Lower lobe of right lung (tissue), 2 donors: ENCODE measurements at places on chromosomes 6 and 20.

GRCh38 chr6:15990179-15990578 is 138.7 kb upstream of the MYLIP start:
- no peak for DNase-seq

DNA sequence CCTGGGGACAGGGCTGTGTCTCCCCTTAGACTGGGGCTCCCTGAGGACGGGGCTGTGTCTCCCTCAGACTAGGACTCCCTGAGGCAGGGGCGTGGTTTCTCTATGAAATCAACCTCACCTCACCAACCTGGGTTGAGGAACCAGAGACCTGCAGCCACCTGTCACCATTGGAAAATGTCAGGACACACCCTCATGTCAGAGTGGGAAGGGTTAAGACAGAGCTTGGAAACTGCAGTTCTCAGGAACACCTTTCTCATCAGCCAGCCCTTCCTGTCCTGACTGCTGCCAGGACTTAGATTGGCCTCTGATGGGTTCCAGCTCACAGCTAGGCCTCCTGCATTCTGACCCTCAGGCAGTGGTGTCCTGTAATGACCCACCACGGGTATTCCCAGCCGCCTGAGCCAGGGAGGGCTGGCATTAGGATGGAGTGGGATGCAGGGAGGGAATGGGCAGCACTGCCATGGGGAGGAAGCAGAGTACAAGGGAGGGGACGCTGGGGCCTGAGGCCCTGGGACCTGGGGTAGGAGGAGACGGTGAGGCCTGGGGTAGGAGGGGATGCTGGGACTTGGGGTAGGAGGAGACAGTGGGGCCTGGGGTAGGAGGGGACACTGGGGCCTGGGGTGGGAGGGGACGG is 76.3 kb downstream of the MRPL14 start:
- peak; percentile 26 for DNase-seq

DNA sequence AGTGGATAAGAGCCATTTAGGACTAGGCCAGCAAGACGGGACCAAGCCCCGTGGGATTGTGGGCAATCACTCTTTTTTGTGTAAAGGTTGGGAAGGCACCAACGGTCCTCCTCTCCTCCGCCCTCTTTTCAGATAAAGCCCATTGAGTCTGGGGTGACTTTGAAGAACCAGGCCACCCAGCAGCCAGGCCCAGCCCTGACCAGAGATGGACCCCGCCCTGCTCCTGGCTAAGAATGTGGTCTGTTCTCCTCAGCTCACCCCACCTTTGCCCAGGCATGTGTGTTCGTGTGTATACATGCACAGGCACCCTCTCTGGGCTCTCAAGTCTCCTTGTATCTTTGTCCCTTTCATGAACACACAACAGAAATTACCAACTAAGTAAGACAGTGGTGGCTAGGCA is 9.1 kb downstream of the SDC4 start:
- no peak for DNase-seq

- DNase-seq = no peak
These were observed 106.0 kb downstream of the PRIM2 start for GRCh38 chr6:57423468-57423867.

DNA sequence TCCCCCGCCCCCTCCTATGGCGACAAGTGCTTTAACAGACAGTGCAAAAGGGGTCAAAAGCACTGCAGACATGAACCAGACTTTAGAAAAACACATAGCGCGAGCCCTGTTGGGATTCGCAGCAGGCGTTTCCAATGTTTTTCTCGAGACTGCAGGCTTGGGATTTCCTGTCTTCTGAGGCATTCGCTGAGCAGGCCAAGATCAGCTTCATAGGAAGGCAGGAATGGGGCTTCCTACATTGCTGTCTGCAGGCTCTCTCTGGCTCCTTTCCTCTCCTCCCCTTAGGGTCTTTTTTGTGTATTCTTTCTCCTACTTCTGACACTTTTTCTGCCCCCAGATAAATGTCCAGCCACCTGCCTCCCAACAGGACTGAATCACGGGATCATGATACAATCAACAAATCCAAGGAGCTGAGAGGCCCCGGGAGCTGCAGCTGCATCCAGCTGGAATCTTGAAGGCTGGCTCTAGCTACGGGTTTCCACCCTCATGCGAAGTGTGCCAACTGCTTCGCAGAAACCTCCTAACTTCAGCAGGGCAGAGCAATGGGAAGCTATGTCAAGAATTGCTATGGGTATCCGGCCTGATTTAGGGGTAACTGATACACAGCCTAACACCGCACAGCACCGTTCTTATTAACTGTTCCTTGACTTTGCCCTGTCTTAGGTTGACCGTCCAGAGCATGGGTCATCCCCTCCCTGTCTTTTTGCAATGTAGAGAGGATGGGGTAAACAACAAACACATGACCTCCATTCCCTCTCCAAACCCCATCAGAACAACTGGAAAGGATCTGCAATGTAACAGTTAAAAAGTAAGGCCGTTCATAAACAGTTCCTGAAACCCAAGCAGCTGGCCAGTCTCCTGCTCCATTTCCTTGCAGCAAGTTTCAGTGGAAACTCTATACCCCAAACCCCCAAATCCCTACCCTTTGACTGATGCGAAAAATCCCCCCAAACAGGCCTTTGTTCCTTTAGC is 31.5 kb downstream of the SNX5 start:
- peak; percentile 58 for DNase-seq
